ENCODE measurements at places on chromosomes 1 and 21.

DNA sequence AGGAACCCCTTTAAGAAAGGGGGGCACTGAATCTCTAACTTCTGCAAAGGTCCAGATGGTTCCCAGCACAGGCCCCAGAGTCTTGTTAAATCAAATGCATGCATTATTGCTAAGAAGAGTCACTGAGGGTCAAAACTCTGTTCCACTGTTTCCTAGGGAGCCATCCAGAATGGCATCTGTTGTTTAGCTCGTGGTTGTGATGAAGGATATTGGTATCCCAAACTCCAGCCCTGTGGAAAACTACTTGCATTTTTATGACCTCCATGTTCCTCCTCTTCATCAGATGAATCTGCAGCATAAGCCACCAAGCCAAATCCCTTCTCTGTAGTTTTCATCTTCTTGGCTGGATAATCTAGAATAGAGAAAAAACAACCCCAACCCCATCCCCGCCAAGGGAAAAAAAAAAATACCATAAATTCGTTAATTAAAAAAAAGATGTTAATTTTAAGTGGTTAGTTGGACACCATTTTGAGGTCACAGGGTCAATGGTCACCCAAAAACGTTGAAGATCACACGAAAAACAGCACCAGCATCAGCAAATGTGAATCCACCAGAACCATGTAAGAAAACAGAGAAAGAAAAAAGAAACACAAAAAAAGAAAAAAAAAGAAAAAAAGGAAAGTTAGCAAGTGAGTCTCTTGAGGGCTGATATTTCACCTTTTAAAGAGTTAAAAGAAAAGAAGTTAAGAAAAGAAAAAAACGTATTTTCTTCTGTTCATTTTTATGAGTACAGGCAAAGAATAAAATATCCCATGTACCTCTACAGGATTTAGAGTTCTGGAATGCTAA, 3.0 kb upstream of the RIT1 start:
- no peak for DNase-seq

GRCh38 chr1:242703467-242703866, 179.0 kb upstream of the PLD5 start:
- DNase-seq, result no peak

DNA sequence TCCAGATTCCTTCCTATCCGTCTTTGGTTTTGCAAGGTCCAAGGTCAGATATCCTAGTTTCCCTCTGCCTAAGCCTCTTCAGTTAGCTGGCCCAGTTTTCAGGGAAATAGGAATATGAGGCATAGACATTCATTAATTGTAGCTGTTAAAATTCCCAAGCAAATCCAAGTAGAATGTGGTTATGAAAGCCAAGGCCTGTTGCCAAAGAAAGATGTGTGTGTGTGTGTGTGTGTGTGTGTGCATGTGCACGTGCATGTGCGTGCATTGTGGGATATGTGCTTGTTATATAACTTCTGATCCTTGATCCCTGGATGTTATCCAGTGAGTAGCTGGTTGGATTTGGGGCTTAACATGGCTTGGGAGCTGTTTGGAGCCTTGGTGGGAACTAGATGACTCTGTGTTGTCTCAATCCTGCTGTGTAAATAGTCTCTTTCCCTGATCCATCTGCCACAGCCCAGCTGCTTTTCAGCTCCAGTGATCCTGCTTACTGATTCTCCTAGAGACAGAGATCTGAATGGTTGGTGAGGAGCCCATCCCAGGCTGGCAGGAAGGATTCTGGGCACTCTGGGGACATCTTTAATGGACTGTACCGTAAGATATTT, 70.6 kb upstream of the GCLM start:
- DNase-seq, result no peak

DNA sequence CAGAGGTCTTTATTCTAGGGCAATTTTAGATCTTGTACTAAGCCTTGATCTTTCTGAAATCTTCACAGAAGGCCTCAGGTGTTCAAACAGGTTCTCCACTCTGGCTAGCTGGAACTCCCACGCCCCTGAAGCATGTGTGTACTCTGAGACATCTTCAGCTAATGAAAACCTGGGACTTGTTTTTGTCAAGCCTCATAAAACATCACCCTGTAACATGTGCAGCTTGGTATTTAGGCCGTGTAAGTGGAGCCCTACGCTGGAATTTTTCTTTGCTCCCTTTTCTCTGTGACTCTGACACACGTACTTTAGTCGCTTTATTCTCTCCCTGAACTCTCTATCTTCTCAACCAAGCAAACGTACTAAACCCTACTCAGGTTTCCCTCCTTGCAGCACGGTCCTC, 701.9 kb upstream of the ZP4 start:
- DNase-seq, result no peak

DNA sequence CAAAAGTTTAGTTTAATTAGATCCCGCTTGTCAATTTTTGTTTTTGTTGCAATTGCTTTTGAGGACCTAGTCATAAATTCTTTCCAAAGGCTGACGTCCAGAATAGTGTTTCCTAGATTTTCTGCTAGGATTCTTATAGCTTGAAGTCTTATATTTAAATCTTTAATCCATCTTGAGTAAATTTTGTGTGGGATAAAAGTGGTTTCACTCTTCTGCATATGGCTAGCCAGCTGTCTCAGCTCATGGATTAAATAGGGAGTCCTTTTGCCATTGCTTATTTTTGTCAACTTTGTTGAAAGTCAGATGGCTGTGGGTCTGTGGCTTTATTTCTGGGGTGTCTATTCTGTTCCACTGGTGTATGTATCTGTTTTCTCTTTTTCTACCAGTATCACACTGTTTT, 801.3 kb upstream of the ADGRL4 start:
- DNase-seq, result no peak

DNA sequence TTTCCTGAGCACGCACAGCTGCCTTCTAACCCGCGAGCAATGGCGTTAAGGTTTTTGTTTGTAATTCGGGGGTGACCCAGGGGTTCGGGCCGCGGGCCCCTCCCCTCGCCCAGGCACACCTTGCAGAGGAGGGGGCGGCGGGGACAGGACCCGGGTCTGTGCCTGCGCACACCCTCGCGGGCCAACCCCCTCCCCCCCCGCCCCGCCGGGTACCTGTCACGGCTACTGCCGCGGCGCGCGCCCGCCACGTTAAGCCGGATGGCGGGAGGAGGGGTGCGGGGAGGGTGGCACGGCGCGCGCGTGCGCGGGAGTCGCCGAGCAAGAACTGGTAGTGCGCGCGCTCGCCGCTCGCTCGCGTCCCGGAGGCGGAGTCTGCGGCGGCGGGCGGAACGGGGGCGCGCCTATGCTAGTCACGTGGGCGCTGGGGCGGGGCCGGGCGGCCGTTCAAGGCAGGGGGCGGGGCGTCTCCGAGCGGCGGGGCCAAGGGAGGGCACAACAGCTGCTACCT, at the start of gene TPTE:
Gene TPTE, plus strand, starts transcription at position 493 of the 508 bp plus-strand sequence. CDS start 17,141 bp downstream, outside the sequence.
- no peak for DNase-seq
